Stomach (tissue), 19 donors: ENCODE measurements at places on chromosomes 2 and 18. TPM values are rescaled to one million over a fixed set of nuclear protein-coding genes. Genes with fewer than 3 reads are reported as not detected.

DNA sequence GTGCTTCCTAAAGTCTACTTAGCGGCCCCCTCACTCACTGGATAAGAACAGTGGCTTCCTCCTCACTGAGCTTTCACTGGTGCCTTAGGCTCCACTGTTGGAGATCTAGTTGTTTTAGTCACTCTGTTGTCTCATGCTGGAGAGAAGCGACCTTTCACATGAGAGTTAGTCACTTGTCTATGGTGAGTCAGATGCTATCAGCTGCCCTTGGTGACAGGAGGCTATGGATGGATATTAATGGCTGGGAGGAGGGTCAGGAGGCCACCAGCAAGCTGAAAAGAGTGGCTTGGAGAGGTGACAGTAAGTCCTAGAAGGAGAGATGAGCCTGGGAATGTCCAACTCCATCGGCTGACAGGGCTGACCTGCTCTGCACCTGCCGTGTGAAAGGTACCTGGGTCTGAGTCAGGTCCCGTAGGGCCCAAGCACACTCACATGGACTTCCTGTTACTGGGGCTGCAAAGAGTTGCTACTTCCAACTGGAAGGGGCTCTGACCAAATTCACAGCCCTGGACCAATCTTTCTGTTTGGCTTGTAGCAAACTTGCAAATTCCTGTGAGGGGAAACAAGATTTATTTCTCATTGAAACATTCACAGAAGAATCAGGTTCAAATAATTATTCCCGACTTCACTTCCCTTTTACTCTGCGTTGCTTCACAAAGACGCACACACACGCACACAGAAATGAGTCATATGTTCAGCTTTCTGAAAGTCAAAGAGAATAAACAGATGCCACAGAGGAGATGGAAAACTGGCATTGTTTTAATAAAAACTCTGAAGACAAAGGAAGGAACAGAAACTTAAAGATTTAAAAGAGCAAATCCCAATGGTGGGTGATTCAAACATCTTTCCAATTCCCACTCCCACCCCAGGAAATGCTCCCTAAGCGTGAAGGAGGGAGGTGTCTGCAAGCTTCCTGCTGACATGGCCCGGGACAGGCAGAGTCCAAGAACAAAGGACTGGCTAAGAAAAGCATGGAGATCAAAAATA lies 203.5 kb upstream of the TWIST2 start:
- DNase-seq, result no peak

The PPP4R1 gene
- polyA plus RNA-seq, result 40.8 TPM

DNA sequence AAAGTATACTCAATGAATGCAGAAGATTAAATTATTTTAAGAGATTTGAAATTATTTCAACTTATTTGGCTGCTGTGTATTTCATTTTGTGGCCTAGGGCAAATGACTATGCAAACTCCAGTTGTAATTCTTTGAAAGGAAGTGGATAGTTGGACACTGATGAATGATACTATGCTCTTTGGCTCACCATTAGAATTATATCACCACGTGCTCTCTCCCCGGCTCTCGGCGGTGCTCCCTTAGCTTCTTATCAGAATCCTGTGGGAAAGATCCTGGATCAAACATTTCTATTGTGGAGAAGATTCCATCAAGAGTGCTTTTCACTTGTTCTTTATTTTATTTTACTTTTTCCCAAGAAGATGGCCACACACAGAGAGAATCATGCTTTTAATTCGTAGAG lies 55.2 kb downstream of the ADCYAP1 start:
- no peak for DNase-seq

DNA sequence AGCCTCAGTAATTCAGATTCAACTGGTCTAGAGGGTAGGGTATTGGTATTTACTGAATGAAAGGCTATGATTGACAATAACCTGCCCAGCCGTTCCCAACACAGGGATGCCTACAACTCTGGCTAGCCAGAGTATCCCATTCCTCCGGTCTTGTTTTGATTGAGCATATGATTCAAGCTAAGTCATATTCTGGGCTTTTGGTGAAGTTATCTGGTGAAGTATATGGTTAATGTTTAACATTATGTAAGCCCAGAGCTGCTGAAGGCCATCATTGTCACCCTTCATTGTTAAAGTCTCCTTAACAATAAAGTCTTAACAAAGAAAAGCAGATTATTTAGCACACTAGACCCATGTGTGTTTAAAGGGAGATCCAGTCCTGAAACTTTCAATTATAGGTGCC lies 152.6 kb downstream of the EXOC6B start:
- peak; percentile 35 for DNase-seq

- DNase-seq, result no peak
Observed at GRCh38 chr2:223046470-223047040, 5.4 kb upstream of the KCNE4 start.

DNA sequence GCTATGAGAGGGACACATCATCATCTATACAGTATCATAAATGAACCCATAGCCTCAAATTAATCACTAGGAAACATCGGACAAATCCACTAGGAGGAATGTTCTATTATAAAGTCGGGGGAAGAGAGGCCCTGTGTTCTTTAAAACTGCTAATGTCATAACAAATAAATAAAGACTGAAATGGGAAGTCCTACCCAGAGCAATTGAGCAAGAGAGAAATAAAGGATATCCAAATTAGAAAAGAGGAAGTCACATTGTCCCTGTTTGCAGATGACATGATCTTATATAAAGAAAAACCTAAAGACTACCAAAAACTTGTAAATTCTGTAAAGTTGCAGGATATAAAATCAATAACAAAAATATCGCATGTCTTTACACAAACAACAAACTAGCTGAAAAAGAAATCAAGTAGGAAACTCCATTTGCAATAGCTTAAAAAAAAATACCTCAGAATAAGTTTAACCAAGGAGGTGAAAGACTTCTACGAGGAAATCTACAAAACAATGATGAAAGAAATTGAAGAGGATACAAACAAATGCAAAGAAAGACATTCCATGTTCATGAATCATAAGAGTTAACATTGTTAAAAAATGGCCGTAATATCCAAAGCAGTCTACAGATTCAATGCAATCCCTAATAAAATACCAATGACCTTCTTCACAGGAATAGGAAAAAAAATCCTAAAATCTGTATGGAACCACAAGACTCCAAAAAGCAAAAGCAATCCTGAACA lies 30.6 kb downstream of the RTN4 start:
- no peak for DNase-seq

- no peak for DNase-seq
Observed at GRCh38 chr18:13462686-13463085, 244.1 kb downstream of the LDLRAD4 start.

The LRRC30 gene
- polyA plus RNA-seq, result not detected

DNA sequence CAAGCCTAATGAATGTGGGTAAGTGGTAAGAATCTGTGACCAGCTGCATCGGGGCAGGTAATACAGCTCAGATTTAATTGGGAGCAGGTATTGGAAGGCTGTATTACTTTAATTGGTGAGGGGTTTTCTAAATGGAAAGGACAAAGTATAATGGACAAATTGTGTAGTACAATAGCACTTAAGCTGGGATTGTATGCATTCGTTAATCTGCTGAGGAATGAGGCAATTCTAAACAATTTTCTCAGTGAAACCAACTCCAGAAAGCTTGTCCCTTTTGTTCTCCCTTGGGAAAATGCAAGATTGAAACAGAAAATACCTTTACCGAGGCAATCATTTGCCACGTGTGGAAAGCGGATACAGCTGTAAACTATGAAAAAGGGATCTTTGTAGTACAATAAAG lies 801.6 kb upstream of the POU3F3 start:
- no peak for DNase-seq

The TUBA3E gene
- not detected for polyA plus RNA-seq

GRCh38 chr2:175854665-175855064 lies 147.4 kb downstream of the LNPK start:
- no peak for DNase-seq

GRCh38 chr2:439556-440402 lies 151.9 kb upstream of the ALKAL2 start:
- DNase-seq, result no peak

The RFTN2 gene
- 2.7 TPM for polyA plus RNA-seq

- no peak for DNase-seq
Observed at GRCh38 chr18:8139891-8140406, 469.3 kb upstream of the RAB12 start.

DNA sequence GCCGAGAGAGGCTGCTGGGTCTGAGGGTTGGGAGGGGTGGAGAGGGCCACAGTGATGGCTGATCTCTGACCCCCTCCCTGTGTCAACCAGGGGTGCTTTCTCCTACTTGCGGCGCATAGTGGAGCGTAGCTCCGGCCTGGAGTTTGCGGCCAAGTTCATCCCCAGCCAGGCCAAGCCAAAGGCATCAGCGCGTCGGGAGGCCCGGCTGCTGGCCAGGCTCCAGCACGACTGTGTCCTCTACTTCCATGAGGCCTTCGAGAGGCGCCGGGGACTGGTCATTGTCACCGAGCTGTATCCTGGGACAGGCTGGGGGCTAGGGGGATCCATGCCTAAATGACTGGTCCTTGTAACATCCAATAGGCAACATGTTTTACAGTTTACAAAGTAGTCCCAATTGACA lies 20.9 kb upstream of the GMPPA start:
- DNase-seq, result peak; percentile 51

DNA sequence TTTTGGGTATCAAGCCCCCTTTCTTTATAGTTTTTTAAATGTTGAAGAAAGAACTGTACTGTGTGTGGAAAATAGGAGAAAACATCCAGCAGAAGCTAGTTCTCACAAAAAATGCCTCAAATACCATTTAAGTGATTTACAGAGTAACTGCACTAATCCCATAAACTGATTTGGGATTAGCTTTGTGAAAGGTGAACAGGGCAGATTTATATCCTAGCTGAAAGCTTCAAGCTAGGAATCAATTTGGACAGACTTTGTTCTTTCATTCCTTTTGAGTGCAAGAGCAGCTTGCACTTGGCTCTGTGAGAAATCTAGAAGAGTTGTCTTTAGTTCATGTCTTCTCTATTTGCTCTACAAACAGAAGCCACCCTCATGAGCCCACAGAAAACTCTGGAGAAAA lies 183.9 kb upstream of the VRK2 start:
- no peak for DNase-seq

- no peak for DNase-seq
Observed at GRCh38 chr18:36493349-36494159, 196.0 kb downstream of the FHOD3 start.

The CD226 gene
- 0.62 TPM for polyA plus RNA-seq

The HOXD4 gene
- 0.75 TPM for polyA plus RNA-seq

GRCh38 chr2:38568724-38569436 lies 33.8 kb downstream of the HNRNPLL start:
- DNase-seq, result no peak

The TOGARAM2 gene
- polyA plus RNA-seq, result 0.80 TPM

The TUBB6 gene
- polyA plus RNA-seq, result 108 TPM

GRCh38 chr18:12287684-12288402 lies 20.2 kb upstream of the TUBB6 start:
- DNase-seq, result peak; percentile 91

DNA sequence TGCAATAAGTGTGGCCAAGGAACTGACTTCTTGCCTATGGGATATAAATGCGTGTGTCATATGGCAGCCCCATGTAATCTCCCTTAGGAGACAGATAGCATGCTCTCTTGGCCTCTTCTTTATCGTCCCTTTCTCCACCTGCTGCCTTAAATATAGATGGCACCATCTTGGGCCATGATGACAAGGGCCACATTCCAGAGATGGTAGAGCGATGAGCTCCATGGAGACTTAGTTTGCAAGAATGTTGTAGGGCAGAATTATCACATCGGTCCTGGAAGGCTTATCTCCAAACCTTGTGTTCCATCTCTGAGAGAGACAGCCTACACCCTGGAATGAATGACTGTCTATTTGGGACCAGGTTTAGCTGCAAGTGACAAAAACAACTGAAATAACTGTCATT lies 536.7 kb downstream of the TNS1 start:
- no peak for DNase-seq

GRCh38 chr18:63907664-63908063 lies at the start of gene SERPINB10:
Gene SERPINB10, plus strand, starts transcription at chr18:63907958. Its CDS starts 7,553 bp downstream, at chr18:63915511.
- DNase-seq, result no peak

GRCh38 chr2:230202430-230203109 lies 17.2 kb downstream of the SP110 start:
- no peak for DNase-seq

DNA sequence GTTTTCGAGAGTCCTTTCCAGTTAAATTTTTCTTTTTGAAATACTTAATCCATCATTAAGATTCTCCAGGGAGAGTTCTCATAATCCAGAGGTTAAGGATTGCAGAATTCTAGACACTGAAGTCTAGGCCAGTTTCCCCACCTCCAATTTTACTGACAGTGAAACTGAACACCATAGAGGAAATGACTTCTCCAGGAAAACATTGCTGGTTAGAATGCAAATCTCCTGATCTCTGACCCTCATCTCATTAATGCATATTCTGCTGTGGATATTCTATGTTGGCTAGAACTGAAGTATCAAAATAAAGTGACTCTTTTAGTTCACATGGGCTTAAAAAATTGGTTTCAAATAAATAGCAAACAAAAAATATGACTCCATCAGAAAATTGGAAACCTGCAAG lies 105.8 kb upstream of the UGP2 start:
- DNase-seq, result no peak

- DNase-seq, result no peak
Observed at GRCh38 chr2:236162031-236162845, 5.9 kb downstream of the GBX2 start.
